ENCODE measurements at places on chromosomes 12 and 14. TPM values are rescaled to one million over a fixed set of nuclear protein-coding genes. Genes with fewer than 3 reads are reported as not detected.

- no peak for DNase-seq
- H3K4me3 ChIP-seq, result no peak overlapping the region
- H3K27ac ChIP-seq, result no peak overlapping the region
- H3K36me3 ChIP-seq, result no peaks in the 10 kb centered on the region
- no peaks in the 10 kb centered on the region for H3K27me3 ChIP-seq
These were observed 11.6 kb upstream of the C12orf75 start for GRCh38 chr12:105318651-105319483.

DNA sequence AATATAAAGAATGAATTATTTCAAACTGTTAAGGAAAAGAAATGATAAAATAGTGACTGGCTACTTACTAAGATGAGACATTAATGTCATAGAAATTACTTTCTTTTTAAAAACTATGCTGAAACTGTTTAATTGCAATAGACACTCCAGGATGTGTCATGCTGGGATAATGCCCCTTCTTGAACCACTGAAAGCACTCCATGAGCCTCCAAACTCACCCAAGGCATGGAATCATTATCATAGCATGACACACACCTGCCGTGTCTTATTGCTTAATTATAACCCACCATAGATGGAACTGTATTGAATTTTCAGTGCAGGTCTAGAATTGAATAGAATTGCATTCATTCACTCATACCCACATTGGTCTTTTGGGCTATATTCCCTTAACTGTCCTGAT, 4.3 kb downstream of the MBIP start:
- H3K27ac ChIP-seq, result no peak overlapping the region
- H3K4me3 ChIP-seq, result no peak overlapping the region
- H3K4me1 ChIP-seq, result no peaks in the 10 kb centered on the region
- no peaks in the 10 kb centered on the region for H3K27me3 ChIP-seq

GRCh38 chr14:99460793-99461192, 19.9 kb downstream of the SETD3 start:
- no peak overlapping the region for H3K4me3 ChIP-seq
- peaks cover 3% of the 10 kb centered on the region for H3K36me3 ChIP-seq
- no peak for DNase-seq

DNA sequence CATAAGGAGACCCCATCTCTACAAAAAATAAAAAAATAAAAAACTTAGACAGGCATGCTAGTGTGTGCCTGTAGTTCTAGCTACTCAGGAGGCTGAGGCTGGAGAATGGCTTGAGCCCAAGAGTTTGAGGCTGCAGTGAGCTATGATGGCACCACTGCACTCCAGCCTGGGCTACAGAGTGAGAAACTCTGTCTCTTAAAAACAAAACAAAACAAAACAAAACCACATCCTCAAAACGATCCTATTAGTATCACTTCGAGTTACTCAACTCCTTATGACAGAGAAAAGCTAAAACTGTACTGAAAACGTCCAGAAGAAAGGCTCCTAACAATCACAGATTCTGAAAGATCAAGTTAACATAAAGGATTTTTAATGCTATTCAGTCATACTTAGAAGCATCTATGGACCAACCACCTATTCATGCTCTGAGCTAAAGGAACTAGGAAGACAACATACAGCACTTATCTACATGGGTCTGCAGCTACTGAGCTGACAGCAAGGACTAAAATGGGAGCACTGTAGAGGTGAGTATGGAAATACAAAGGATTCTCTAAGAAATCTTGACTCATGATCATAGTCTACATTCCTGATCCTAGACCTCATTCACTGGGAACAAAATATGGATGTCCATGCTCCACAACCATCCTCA, 75.3 kb upstream of the DUSP6 start:
- no peaks in the 10 kb centered on the region for H3K4me1 ChIP-seq
- no peaks in the 10 kb centered on the region for H3K27me3 ChIP-seq
- no peaks in the 10 kb centered on the region for H3K36me3 ChIP-seq
- no peak overlapping the region for H3K4me3 ChIP-seq
- no peak for DNase-seq
- no peak overlapping the region for H3K27ac ChIP-seq

The SOAT2 gene
- 0.16 TPM for total RNA-seq

All from breast epithelium (tissue), 4 donors.